Stimulated activated CD8-positive, alpha-beta memory T cell treated with anti-CD3 and anti-CD28 coated beads, Interleukin-15, amount 100 ng/mL, for 24 hours (primary cell): ENCODE measurements at places on chromosomes 11 and 22.

DNA sequence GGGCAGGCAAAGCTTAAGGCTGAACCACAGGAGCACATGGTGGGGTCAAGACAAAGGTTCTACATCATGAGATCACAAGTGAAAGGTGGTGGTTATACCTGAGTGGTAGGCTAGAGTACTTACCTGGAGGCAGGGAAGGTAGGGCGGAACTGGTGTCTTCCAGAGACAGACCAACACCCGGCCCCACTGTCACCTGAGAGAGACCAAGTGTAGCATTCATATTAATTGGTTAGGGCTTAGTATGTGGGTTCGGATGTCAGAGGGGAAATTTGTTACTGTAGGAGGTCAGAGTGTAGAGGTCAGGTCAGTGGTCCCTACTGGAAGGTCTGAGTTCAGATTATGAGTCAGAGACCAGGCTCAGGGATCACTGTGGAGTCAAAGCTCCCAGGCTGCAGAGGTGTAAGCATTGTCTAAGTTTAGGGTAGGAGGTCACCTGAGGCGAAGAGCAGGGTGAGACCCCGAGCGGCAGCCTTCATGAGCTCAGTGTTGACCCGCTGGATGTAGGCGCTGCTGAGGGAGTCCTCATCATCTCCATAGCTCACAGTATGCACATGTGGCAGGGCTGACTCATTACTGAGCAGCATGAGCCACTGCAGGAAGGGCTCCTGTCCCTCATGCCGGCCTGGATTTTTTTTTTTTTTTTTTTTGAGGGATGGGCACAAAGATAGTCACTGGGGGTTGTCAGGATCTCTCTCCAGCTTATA is 3.2 kb downstream of the TPP1 start:
- DNase-seq, result no peak

DNA sequence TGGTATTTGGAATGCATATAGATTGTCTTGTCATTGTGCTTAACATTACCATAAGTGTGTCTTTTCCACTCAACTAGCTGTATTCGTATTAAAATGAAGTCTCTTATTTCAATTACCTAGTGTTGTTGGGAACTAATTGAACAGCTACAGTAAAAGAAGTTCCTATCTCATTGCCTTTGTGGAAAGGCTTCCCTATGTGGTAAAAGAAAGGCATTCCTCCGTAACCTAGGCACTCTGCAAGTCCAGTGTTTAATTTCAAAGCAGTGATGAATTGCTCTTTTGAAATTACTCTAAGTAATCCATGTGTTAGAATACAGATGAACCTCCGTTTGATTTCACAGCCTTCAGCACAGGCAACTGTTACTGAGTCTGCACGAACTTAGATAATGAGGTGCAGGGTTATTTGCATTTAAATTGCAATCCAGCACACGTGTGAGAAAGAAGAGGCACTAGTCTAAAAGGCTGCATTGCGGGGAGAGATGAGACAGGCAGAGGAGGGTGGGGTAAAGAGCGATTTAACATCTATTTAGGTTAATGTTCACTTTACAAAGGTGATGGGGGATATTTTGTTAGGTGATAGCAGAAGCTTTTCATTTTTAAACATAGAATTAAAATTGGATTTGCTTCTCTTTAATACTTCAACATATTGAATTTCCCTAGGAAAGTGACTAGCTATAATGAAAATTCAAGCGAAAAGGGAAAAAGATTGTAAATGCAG is 25.0 kb upstream of the CRTAM start:
- DNase-seq, result no peak

DNA sequence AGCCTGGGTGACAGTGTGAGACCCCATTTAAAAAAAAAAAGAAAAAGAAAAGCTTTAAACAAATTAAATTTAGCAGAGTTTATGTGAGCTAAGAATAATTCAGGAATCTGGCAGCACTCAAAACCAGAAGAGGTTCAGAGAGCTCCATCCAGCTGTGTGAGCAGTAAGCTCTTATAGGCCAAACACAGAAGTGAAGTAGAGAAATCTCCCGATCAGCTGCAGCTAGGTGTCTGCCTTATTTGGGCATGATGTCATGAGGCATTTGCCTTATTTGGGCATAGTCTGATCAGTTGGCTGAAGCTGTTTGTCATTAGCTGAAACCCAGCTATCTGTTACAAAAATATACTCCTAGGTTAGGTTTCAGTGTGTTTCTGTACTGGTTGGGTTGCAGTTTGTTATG is 8.2 kb downstream of the MS4A15 start:
- no peak for DNase-seq

DNA sequence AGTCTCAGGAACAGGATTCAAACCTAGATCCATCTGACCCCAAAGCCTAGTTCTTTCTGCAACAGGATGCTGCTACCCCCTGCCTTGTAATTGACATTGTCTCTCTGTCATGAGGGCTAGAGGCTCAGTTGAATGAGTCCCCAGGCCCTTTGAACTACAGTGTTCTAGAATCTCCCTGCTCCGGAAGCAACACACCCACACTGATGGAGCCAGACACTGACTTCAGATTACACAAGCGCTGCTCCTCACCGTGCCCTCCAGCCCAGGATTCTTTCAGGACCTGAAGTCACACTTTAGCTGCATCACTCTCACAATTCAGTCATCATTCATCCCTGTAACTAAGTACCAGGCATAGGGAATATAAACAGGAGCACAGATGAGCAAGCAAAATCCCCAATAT is 69.6 kb downstream of the RAB30 start:
- no peak for DNase-seq

DNA sequence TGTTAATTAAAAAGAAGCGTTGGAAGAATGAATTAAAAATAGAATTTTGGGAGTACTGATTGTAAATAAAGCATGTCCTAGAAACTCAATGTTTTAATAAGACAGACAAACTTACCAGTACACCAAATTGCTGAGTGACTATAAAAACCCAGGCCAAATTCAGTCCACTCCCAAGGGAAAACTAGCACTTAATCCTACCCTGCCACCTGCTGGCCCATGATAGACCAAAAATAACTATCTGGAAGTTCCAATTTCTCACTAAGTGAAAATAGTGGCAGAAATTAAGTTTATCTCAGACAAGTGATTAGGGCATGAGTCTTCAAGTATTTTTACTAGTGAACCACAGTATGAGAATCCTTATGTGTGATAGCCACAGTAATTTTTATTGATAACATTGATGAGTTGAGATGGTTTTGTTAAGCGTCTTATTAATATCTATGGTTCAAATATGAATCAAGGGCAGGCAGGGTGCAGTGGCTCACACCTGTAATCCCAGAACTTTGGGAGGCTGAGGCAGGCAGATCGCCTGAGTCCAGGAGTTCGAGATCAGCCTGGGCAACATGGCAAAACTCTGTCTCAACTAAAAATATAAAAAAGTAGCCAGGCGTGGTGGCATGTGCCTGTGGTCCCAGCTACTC is 9.8 kb upstream of the DDX10 start:
- no peak for DNase-seq

DNA sequence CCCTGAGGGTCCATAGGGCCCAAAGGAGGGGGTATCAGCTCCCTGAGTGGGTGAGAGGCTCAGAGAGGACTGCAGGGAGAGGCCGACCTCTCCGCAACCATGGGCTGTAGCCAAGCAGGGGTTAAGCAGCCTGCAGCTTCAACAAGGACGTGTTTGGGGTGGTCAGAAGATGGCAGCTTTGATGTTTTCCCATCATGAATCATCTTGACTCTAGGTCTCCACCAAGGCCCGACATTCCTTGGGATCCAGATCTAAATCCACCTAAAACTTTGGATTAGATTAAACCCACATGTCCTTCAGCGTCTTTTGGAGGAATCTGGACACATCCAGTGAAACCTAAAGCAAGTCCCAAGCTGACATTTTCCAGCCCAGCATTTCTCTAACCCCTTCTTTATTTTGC is 19.8 kb downstream of the FBLN1 start:
- DNase-seq, result no peak

DNA sequence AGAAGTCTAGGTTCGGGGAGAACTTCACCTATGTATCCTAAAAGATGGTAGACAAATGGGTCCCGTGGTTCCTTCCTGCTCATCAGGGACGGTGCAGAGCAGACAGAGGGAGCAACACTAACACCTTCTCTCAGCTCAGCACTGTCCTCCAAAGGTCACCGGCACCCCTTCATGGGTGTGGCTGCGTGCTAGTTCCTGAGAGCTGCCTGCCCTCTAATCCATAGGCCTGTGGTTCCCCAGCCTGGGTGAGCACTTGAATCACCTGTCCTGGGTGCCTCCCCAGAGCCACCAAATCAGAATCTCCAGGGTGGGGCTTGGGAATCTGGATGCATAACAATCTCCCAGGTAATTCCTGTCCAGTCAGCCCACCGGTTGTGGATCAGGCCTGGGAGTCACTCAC is 113.9 kb upstream of the TMEM45B start:
- no peak for DNase-seq

DNA sequence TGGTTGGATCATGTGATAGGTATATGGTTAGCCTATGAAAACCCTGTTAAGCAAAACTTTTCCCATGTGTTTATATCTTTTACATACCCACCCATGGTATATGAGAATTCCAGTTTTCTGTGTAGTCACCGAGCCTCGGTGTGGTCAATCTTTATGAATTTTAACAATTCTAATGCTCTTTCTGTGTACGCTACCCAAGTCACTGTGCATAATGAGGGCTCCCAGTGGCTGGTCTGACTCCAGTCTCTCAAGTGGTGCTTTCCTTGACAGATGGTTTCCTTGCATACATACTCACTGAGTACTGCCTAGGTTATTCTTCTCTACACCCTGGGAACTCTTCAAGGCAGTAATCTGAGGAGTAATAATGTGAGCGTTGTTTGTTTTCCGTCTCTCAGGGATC is 17.6 kb downstream of the MUC15 start:
- no peak for DNase-seq

DNA sequence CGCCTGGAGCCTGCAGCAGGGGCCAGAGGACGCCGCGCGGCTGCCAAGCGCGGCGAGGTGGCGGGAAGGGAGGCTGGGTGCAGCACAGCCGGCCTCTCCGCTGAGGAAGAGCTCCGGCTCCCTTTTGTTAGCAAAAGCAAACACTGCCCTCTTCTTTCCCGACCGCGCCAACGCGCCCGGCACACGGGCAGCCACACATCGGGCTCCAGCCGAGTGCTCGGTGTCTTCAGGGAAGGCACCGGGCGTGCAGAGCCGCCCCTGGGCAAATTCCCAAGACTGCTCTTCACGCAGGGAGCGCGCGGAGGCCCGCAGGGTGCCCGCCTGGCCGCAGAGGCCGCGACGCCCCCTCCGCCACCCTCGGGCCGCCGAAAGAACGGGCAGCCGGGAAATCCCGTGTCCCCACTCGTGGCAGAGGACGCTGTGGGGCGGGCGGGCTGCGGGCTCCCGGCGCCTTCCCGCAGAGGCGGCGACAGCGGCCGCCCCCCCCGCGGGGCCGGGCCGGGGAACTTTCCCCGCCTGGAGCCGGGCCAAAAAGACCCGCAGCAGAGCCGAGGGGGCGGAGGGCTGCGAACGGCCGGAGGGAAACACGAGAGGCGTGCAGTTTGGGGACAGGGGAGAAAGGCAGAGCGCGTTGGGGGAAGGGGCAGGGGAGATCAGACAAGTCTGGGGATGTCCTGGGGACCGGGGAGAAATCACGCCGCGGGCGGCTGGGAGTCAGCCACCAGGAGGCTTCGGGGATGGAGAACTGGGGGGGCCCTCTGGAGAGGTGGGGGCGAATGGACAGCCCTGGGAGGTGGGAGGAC is 931 bp downstream of the CADM1 start:
- DNase-seq, result peak; percentile 1

- no peak for DNase-seq
These were observed 616.6 kb downstream of the TBC1D22A start for GRCh38 chr22:47379037-47379436.
